ENCODE measurements at places on chromosomes 16 and 17. TPM values are rescaled to one million over a fixed set of nuclear protein-coding genes. Genes with fewer than 3 reads are reported as not detected.

GRCh38 chr16:81181013-81181720 lies 57.3 kb upstream of the BCO1 start:
- H3K36me3 ChIP-seq = no peaks in the 10 kb centered on the region
- no peak overlapping the region for H3K4me3 ChIP-seq
- peak; percentile 88 for DNase-seq
- H3K4me1 ChIP-seq = peaks cover 8% of the 10 kb centered on the region

GRCh38 chr16:66605979-66606751 lies 1.7 kb downstream of the CMTM3 start:
- peak overlapping the region; percentile 66 for H3K27ac ChIP-seq

GRCh38 chr16:30989469-30990047 lies 4.6 kb downstream of the HSD3B7 start:
- DNase-seq = no peak
- no peaks in the 10 kb centered on the region for H3K36me3 ChIP-seq
- peaks cover 12% of the 10 kb centered on the region for H3K4me1 ChIP-seq
- H3K27ac ChIP-seq = no peak overlapping the region
- no peaks in the 10 kb centered on the region for H3K27me3 ChIP-seq

DNA sequence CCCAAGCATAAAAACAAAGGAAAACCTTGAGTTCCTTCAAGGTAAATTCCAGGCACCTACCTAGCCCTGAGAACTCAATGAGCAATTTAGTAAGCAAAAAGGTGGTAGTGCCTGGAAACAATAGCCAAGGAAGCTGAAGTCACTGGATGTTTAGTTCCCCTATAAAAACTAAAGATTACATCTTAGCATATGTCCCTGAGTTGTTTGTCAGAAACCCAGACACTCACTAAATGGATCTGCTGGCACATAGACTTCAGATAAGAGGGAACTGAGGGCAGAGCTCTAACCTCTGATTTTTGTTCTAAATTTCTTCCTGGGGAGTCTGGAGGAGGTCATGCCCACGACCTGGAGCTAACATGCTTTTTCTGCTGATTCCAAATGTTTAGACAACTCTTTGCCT lies 532.8 kb upstream of the SALL1 start:
- no peak overlapping the region for H3K4me3 ChIP-seq
- DNase-seq = no peak
- H3K4me1 ChIP-seq = no peaks in the 10 kb centered on the region

- H3K27ac ChIP-seq = no peak overlapping the region
- H3K4me3 ChIP-seq = no peak overlapping the region
Measured at GRCh38 chr16:48231727-48232492, 12.2 kb upstream of the LONP2 start.

DNA sequence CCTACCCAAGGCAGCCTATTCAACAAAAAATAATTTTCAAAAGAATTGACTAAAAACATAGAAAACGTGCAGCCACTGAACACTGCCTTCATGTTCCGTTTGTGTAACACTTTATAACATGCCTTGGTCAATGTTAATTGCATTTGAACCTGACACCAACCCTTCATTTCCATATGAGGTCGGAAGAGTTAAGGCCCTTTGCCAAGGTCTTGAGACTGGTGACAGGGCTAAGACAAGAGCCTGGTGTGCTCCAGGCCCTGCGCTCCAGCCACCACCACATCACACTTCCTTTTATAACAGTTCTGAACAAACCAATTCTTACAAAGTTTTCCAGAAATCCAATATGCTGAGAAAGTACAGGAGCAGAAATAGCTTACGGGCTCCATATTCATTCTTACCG lies 4.2 kb downstream of the BBS2 start:
- no peaks in the 10 kb centered on the region for H3K27me3 ChIP-seq
- no peak overlapping the region for H3K27ac ChIP-seq
- H3K4me1 ChIP-seq = peaks cover 16% of the 10 kb centered on the region
- H3K4me3 ChIP-seq = no peak overlapping the region
- DNase-seq = no peak

- H3K4me3 ChIP-seq = no peak overlapping the region
- DNase-seq = no peak
- no peaks in the 10 kb centered on the region for H3K36me3 ChIP-seq
Measured at GRCh38 chr17:2090210-2090641, 35.3 kb downstream of the HIC1 start.

- no peak overlapping the region for H3K4me3 ChIP-seq
- peak; percentile 27 for DNase-seq
Measured at GRCh38 chr16:12532871-12533610, 270.6 kb downstream of the CPPED1 start.

DNA sequence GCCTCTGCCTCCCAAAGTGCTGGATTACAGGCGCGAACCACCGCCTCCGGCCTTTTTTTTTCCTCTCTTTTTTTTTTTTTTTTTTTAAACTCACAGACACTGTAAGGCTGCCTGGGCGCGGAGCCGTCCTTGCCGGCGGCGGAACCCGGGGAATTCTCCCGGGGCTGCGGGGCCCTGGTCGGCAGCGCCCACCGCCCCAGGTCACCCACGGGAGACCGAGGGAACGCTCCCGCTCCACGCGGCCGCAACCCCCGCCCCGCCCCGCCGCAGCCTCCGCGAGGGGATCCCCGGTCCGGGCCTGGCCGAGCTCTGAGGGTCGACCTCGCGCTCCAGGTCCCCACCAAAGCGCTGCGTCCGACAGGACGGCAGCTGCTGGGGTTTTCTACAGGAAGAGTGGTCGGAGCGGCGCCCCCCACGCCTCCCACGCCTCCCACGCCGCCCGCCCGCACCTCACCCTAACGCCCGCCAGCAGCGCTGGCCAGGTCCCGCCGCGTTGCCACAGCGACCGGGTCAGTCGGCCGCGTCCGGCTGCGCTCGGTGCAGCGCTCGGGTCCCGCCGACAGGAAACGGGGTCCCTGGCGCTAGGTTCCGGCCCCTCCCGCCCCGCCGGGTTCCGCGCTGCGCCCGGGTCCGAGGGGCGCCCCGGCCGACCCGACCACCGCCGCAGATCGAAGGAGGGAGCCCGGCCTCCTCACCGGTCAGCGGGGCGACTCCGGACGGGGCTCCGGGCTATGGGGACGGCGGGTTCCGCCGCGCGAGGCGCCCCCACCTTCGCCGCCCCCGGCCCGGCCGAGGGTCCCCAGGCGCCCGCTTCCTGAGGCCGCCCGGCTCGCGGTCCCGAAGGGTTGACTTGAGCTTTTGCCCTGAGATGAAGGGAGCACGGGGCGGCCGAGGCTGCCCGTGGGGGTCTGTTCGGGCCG lies at the start of gene CCDC57:
Gene CCDC57, minus strand, starts transcription at position 512 of the 920 bp plus-strand sequence. CDS start 10,898 bp downstream, outside the sequence.
- peaks cover 32% of the 10 kb centered on the region for H3K4me1 ChIP-seq
- peak; percentile 82 for DNase-seq
- H3K36me3 ChIP-seq = no peaks in the 10 kb centered on the region
- no peaks in the 10 kb centered on the region for H3K27me3 ChIP-seq

DNA sequence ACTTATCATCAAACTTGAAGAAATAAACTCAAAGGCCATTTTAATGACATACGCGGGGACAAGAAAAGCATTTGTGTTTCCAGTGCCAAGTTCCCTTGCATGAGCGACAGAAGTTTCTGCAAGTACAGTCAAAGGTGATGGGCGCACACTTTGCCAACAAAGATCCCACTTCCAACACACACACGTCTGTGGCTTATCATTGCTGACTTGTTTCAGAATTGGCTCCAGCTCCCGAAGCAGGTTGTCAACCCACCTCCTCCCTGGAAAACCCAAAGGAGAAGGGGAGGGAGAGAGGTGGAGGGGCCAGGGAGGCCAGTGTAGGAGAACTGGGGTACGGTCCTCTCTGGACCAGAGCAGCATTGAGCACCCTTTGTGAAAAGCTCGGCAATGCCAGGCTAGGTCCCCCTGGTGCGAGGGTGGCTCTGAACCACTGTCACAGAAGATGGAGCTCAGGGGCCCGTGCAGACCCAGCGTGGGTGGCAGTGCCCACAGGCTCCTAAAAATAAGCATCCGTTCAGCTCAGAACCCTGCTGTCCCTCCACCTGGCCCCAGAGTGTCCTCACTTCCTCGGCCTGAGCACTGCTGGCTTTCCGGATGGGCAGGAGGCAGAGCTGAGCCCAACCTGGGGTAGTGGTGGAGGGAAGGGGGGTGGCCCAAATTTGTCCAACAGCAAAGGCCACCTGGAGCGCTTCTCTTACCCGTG lies 33.2 kb downstream of the RBFOX3 start:
- H3K36me3 ChIP-seq = no peaks in the 10 kb centered on the region
- H3K27ac ChIP-seq = no peak overlapping the region
- H3K4me3 ChIP-seq = no peak overlapping the region
- no peaks in the 10 kb centered on the region for H3K4me1 ChIP-seq

DNA sequence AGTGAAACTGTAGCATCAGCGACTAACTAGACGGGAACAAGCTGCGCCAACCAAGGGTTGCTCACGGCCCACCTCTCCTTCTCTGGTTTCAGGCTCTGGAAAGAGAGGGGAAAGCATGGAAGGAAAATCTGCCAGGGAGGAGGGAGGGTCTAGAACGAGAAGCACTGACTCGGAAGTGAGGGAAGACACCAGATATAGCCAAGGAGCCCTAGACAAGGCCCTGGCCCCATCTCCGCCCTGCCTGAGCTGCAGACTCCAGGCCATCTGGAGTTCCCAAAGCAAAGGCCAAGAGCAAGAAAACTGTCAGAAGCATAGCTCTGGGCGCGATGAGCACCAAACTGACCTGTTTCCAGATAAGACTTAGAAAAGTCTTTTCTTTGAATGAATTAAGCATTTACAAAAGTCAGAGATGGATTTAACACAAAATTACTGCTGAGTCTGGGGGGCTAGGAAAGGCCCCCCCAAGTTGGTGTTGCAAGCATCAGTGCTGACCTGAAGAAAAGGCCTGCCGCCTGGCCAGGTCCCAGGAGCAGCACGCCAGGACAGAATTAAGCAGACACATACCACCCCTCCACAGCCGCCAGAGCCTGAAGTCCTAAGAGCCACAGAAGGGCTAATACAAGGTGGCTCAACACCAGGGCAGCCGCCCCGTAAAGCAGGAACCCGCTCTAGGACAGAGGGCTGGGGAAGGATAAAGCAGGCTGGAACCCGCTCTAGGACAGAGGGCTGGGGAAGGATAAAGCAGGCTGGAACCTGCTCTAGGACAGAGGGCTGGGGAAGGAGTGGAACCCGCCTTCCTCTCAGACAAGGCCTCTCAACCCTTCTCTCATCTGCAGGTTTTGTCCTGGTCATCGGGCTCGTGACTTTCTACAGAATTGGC lies 20.7 kb downstream of the TMEM204 start:
- no peak for DNase-seq
- H3K4me3 ChIP-seq = no peak overlapping the region
- H3K4me1 ChIP-seq = peaks cover 18% of the 10 kb centered on the region
- H3K27ac ChIP-seq = no peak overlapping the region

DNA sequence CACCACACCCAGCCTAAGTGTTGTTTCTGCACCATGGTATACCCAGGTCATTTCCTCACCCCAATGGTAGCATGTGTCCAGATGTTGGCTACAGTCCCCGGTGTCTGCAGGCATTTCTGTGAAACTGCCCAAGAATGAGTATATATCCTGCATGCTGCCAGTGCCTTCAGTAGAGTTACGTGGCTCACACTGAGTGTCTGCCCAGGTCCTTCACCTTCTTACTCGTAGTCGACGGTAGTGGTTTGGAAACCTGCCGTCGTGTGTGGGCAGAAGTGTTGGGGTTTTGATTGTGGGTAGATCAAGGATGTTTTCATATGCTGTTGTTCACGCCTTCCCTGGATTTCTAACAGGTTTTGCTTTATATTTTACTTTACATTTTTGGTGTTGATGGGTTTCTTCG lies 16.8 kb downstream of the TCF25 start:
- H3K4me1 ChIP-seq = no peaks in the 10 kb centered on the region
- DNase-seq = no peak
- no peaks in the 10 kb centered on the region for H3K27me3 ChIP-seq
- H3K27ac ChIP-seq = no peak overlapping the region
- H3K36me3 ChIP-seq = peaks cover 91% of the 10 kb centered on the region

GRCh38 chr17:42979511-42980273 lies at the start of gene PTGES3L:
PTGES3L (minus strand) TSS chr17:42980080; CDS start chr17:42980053, 27 bp downstream.
- no peaks in the 10 kb centered on the region for H3K36me3 ChIP-seq
- peak within 1 kb of the TSS; percentile 84 for H3K4me3 ChIP-seq
- H3K4me1 ChIP-seq = peaks cover 17% of the 10 kb centered on the region
- no peaks in the 10 kb centered on the region for H3K27me3 ChIP-seq

GRCh38 chr17:71330099-71330375 lies 790.8 kb upstream of the SOX9 start:
- no peaks in the 10 kb centered on the region for H3K36me3 ChIP-seq
- H3K4me1 ChIP-seq = no peaks in the 10 kb centered on the region
- no peak overlapping the region for H3K4me3 ChIP-seq
- H3K27ac ChIP-seq = no peak overlapping the region
- DNase-seq = no peak
- H3K27me3 ChIP-seq = no peaks in the 10 kb centered on the region

- H3K36me3 ChIP-seq = no peaks in the 10 kb centered on the region
- H3K27ac ChIP-seq = no peak overlapping the region
- no peak for DNase-seq
Measured at GRCh38 chr17:73349138-73349537, 37.3 kb upstream of the CDC42EP4 start.

GRCh38 chr17:30323262-30323894 lies 10.5 kb downstream of the TMIGD1 start:
- peak; percentile 70 for DNase-seq
- no peak overlapping the region for H3K4me3 ChIP-seq
- no peak overlapping the region for H3K27ac ChIP-seq
- H3K36me3 ChIP-seq = no peaks in the 10 kb centered on the region
- H3K4me1 ChIP-seq = no peaks in the 10 kb centered on the region
- no peaks in the 10 kb centered on the region for H3K27me3 ChIP-seq

- peak; percentile 76 for DNase-seq
- no peaks in the 10 kb centered on the region for H3K36me3 ChIP-seq
- no peaks in the 10 kb centered on the region for H3K4me1 ChIP-seq
- no peaks in the 10 kb centered on the region for H3K27me3 ChIP-seq
- no peak overlapping the region for H3K4me3 ChIP-seq
Measured at GRCh38 chr16:17578981-17579874, 108.5 kb upstream of the XYLT1 start.

Gene RNPS1
- 158 TPM for total RNA-seq

Gene SLC46A1
- 11.3 TPM for total RNA-seq

Gene CHD3
- total RNA-seq = 91.2 TPM

Gene PRRT2
- 0.89 TPM for total RNA-seq

Gene SLC38A8
- not detected for total RNA-seq

Gene KRT31
- total RNA-seq = not detected

Gene CIITA
- total RNA-seq = 1.8 TPM

Gene PPP1R27
- not detected for total RNA-seq

Gene SOST
- total RNA-seq = not detected

Gene ZMYND15
- total RNA-seq = 0.44 TPM
